Activated CD4-positive, alpha-beta T cell treated with anti-CD3 and anti-CD28 coated beads for 1 hour (primary cell): ENCODE measurements at places on chromosomes 5 and 9.

- DNase-seq, result no peak
Observed at GRCh38 chr5:35904443-35905132, 33.8 kb downstream of the CAPSL start.

DNA sequence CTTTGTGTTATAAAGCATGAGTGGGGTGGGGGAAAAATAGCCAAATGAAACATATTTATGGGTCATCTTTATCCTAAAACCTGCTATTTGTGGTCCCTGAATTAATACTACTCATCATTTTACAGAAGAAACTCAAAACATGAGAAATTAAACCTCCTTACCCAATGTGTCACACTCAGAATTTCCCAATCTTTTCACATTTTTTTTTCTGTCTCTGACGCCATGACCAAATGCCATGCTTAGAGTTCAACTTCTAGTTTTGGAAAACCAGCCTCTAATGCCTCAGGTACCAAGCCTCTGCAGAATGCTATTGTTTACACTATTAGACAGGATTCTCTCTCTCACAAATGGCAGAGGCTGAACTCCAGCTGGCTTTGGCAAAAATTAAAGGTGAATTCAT is 505.5 kb upstream of the WWC1 start:
- no peak for DNase-seq

DNA sequence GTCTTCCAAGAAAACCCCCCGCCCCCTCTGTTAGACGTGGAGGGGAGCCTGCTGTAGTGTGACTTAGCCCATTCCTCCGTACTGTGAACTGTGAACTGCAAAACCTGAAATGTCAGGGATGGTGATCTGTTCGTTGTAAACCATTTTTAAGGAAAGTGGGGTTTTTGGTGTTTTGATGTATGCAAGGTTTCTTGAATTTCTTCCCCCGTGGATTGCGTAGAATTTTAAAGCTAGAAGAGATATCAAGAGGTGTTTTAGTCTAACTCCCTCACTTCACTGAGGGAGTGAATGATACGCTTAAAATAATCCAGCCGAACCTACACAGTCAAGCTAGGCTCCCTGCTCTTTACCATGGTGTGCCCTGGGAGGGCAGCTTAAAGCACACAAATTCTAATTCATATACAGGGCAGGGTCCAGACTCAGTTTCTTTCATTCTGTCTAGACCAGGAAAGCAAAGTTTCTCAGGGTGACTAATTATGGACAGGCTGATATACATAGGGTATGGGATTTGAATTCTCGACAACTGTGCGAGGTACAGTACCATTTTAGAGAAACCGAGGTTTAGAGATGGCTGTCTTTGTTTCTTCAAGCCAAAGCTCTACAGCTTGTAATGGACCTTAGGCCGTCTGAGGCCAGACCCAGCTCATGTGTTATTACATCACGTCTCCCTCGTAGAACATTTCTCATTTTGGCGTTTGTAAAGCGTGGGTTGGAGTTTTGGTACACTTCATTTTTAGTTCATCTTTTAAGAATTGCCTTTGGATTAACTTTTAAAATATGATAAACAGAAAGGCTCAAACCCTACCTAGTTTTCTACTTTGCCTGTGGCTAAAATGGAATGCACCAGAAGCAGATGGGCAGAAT is 2.7 kb downstream of the PTGER4 start:
- no peak for DNase-seq

GRCh38 chr5:129670957-129671500 is 76.9 kb upstream of the MINAR2 start:
- DNase-seq, result no peak

GRCh38 chr5:172113036-172113435 is 75.0 kb downstream of the STK10 start:
- peak; percentile 45 for DNase-seq

GRCh38 chr5:54673523-54674225 is 156.1 kb downstream of the SNX18 start:
- DNase-seq, result no peak

DNA sequence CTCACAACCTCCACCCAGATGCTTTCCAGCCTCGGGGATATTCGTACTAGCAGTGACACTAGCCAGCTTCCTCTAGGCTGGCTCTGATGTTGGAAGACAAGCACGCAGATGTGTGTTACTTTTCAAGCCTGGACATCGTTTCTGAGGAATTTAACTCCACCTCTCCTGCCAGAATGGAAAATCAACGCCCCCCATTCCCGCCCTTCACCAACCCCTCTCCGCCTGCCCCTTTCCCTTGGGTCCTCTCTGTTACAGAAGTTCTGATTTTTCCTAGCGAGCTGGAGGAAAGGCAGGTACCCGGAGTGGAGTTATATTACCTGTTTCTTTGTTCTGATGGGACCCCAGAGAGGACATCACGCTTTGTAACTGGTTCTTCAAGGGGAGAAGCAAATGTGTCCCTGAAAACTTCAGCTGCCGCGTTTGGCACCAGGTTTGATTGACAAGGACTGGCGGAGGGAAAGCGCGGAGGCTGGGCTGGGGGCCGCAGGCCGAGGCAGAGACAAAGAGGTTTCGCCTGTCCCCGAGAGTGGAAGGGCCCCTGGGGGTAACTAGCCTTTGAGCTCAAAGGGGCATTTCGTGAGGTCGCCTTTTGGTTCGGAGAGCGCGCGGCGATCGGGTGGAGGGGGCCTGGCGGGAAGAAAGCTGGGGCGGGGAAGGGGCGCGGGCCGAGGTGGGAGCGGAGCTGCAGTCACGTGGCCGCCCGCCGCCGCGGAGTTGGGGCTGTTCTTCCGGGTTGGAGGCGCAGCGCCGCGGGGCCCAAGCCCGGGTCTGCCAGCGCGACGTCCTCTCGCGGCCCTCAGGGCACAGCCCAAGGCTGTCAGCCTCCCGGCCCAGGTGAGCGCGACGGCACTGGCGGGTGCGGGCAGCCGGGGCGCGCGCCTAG is at the start of gene NNT:
Gene NNT (plus strand): TSS at position 720 of the 883 bp plus-strand sequence. CDS start 6,016 bp downstream, outside the sequence.
- DNase-seq, result peak; percentile 60

GRCh38 chr9:99748676-99749075 is 73.0 kb upstream of the NR4A3 start:
- DNase-seq, result no peak

DNA sequence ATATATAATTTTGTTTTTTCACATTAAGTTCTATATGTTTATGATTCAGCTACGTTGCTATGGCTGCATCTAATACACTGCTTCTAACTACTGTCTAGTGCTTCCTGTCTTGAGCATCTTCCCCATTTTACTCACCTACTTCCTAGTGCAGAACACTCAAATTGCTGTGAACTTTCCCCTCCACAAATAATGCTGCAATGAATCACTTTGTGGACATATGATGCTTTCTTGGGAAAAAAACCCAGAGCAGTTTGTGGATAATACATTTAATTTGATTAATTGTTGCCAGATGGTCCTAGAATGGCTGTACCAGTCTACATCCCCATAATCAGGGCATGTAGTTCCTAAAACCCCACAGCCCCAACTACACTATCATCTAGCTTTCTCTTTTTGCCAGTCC is 18.5 kb downstream of the CD180 start:
- no peak for DNase-seq

DNA sequence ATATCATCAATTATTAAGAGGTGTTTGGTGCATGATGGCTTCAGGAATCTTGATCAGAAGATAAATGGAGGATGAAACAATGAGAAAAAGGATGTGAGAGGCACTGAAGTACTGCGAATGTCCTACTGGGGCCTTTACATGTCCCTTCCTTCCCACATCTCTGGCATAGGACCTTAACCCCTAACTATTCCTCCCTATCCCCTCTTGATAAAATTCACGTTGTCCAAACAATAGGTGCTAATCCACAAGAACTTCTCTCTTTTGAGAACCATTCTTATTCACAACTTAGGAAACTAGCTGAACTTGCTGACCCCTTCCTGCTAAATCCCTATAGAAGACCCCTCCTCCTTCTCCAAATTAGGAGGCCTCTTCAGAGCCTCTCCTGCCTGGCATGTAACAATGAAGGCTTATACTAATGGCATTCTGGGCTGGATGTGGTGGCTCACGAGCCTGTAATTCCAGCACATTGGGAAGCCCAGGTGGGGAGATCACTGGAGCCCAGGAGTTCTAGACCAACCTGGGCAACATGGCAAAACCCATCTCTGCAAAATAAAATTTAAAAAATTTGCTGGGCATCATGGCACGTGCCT is 276.5 kb upstream of the SMARCA2 start:
- no peak for DNase-seq

DNA sequence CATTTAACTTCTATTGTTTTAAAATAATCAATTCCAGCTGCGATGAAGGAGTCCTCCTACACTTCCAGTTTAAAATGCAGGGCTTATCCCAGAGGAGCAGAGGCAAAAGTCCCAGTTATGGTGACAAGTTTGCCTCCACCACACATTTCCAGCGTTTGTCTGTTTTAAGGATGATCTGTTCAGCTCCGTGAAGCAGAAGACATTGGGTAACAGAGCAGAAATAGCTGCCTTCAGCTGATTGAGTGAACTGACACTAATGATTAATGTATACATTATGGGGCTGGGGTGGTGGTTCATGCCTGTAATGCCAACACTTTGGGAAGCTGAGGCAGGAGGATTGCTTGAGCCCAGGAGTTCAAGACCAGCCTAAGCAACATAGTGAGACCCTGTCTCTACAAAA is 127.6 kb downstream of the HSD17B3 start:
- DNase-seq, result no peak

DNA sequence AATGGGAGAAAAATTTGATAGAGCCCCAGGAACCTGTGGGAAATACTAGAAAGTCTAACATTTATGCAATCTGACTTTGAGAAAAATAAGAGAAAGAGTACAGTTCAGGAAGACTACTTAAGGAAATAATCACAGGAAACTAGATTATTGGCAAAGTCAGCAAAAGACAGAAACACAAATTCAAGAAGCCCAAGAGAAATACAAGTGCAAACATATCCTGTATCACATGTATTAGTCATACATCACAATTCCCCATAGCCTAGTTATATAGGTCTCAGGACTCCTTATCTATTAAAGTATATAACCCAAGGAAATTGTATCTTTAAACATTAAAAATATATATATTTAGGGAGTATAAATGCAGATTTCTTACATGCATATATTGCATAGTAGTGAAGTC is 100.8 kb downstream of the HOMER1 start:
- DNase-seq, result no peak

- DNase-seq, result no peak
Observed at GRCh38 chr9:128394379-128395168, 23.4 kb downstream of the URM1 start.

DNA sequence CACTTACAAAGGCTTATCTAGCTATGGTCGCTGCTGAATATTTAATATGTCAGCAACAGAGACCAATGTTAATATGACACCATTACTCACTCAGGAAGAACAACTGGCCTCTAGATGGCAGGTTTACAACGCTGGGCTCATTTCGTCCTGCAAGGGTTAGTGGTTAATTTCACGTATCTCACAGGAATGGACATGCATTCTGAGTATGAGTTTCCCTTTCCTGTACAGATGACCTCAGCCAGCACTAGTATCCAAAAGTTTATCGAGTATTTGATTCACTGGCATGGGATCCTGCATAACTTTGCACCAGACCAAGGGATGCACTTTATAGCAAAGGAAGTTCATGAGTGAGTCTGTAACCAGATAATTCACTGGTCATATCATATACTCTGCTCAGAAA is 8.7 kb upstream of the TRPC7 start:
- no peak for DNase-seq

DNA sequence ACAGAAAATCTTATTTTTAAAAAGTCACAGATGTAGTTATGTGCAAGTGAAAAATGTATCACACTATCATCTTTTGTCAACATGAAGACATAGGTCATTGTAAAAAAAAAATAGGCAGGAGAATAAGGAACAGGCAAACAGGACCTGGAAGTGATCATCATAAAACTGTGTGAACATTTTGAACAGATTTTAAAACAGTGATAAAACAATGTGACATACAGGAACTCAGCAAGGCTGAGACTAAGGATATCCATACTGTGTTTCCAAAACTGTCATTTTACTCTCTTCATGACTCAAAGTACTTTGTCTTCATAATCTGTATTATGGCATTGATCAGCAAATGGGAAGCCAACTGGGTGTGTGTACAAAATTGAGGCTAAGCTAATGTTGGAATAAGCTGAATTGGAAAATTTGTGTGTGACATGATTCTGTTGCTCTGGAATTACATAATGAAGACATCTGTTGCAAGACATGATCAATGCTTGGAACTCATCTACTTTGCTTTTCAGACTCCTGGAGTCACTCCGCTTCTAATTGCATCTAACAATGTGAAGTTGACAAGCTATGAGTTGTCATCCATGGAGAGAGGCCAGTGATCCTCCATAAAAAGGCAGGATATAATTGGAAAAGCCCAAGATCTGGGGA is 978.7 kb upstream of the NUDT12 start:
- no peak for DNase-seq

DNA sequence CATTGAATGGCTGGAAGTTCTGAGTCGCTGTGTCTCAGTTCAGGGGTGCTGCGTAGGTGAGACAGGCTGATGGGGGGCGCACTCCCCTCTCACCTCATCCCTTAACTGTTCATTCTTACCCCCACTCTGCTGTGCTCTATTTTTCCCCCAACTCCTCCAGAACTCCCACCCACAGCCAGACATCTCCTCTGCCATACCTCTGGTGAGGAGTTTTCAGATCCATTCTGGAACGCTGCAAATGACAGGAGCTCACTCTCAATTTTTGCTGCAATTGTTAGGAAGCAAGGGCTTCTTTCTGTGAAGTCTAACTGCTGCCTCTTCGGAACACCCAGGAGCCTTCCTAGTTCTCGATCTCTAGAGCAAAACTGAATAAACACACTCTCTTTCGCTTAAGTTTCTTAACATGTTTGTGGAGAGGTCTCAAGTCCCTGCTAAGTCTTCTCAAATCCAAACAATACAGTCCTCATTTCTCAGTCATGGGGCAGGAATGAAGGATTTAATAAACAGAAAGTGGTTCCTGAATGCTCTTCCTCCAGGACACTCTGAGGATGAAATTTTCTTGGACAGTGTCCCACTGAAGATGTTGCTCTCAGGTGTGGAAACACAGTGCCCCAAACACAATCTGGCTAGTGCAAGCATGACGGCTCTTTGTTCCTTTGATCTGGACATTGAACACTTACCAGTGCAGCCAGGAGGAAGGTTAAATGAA is 387.7 kb downstream of the KDM4C start:
- DNase-seq, result no peak

GRCh38 chr5:141524604-141525597 is 36.0 kb downstream of the PCDHGC5 start:
- DNase-seq, result peak; percentile 42

- DNase-seq, result no peak
Observed at GRCh38 chr5:36264202-36264760, 22.6 kb upstream of the NADK2 start.

- DNase-seq, result no peak
Observed at GRCh38 chr5:14720236-14720923, 55.9 kb downstream of the OTULIN start.

DNA sequence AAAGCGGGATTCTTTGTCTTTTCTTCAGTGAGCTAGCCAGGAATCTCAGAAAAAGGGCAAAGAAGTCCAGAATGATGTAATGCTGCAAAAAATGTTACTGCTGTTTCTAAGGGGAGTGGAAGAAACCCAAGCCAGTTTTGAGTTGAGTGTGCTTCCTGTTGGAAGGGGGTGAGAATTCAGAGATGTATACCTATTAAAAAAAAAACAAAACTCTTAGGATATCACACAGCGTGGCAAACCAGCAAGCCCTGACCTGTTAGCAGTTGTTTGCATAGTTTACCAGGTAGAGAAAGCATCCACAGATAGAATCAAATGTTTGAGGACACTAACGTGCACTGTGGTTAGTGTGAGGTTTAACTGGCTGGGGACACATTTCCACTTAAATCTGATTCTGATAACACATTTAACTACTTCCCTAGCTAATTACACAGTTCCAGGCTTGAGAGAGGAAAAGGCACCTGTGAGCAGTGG is 11.4 kb downstream of the BASP1 start:
- DNase-seq, result no peak
